Stimulated activated CD4-positive, alpha-beta T cell treated with anti-CD3 and anti-CD28 coated beads, Interleukin-15, amount 100 ng/mL, for 1 hour (primary cell): ENCODE measurements at places on chromosomes 5 and 9.

DNA sequence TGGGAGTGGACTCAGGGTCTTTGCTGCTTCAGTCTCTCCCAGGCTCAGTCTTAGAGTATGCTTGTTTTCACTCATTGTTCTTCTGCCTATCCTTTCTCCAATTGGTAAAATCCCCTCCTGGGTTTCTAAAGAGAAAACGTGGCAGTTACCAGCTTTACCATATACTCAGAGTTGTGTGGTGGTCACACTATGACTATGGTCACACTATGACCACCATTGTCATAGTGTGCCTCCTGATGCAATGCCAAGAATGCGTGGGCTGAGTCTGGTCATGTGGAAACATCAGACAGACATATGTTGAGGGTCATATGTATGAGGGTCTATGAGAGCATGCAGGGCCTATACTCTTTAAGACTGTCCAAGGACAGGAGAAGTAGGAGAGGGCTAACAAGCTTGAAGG, 326.5 kb upstream of the PRR16 start:
- DNase-seq, result no peak

DNA sequence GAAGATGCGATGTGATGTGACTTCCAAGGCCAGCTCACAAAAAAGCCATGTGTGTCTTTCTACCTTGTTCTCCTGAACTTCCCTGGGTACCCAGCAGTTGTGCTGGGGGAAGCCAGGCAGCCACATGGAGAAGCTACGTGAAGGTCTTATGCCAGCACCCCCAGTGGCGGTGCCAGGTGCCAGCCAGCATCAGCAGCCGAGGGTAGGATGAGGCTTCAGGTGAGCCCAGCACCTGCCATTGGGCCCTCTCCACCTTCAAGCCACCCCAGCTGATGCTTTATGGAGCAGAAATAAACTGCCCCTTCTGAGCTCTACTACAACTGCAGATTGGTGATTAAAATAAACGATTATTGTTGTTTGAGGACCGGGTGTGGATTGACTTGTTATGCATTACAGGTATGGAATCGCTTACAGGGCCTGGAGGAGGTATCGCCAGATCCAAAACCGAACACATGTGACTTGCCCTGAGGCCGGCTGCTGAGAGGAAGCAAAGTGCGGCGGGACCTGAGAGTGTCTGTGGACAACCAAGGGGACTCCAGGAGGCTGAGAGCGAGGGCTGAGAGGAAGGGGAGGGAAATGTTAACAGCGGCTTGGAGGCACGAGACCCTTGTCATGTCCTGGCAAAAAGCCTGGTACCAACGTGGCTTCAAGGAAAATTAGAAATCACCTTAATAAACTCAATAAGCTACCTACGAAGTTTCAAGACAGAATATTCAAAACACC, 36.0 kb upstream of the OLFM1 start:
- DNase-seq, result no peak

DNA sequence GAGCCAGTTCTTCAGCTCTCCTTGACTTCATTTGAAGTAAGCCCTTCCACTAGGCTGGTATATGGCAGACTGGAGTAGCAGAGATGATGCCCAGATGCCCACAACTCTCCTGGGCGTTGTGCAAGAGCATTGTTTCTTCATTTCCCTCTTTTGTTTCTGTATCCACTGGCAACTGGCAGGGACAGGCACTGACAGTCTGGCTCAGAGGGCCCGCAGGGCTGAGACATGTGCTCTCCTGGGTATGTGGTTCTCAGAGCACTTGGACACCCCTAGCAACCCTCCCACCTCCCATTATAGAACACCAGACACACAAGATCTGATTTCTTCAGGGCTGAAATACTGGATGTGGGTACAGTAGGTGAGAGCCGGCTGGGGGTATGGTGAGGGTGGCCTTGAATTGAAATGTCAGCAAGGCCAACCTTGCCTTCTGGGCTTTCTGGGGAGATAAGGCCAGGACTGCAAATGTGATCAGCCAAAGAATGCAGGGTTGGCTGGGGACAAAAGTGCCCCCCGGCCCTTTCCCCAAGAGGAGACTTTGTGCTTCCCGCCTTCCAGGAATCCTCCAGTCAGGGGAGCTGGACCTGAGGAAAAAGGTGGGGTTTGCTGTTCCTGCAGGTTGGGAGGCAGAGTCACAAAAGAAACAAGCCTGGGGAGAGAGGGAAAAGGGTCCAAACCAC, 28.6 kb upstream of the CTNNA1 start:
- no peak for DNase-seq

DNA sequence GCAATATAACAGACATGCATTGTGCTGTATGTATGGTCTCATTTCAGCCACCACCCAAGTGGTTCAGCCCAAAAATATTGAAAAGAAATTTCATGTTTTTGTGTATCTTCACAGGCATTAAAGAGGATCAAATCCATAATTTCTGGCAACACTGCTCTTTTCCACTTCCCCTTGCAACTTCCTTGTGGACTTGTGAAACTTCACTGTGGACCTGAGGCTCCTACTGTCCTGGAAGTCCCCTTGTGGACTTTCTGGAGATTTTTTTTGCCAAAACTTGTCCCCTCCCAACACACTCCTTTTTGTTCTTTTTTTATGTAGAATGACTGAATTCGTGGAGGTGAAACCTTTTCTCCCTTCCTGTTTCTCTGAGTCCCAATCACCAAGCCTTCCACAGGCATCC, 14.3 kb downstream of the OTULINL start:
- no peak for DNase-seq

GRCh38 chr9:83106772-83107171, 43.8 kb upstream of the RASEF start:
- DNase-seq, result no peak

DNA sequence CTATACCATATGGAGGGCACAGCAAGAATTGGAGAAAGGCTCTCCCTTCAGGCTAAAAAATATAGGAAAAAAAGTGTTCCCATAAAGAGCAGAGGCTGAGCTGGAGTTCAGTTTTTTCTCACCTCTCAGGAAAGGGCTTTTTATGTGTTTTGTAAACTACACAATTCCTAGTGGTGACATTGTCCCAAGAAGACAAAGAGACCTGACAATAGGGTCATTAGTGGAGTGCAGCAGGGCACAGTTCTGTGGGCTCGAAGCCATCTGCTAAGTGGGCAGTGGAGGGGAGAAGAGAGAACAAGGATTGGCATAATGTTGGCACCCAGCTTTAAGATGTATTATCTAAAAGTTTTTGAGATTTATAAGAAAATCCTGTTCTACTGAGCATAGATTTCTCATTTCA, 162.5 kb downstream of the HCN1 start:
- no peak for DNase-seq

- no peak for DNase-seq
Measured at GRCh38 chr9:93052791-93053540, 5.5 kb upstream of the SUSD3 start.

GRCh38 chr5:138054847-138055558, 22.1 kb upstream of the FAM13B start:
- DNase-seq, result no peak

DNA sequence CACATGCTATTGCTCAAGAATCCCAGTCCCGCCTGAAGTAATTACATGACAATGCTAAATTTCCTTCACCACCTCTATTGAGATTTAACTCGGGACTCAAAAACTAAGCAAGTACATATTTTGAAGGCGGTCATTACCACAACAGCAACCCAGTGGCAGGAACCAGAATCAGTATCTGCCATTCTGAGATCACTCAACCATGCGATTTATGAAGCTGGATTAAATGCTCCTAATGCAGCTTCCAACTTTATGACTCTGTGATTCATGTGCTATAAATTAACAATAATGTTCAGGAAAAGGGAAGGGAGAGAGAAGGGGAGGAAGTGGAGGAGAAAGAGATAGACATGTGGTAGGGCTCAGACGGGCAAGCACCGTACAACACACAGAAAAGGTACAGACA, 194.7 kb downstream of the DNAH5 start:
- no peak for DNase-seq

- no peak for DNase-seq
Measured at GRCh38 chr9:112000743-112001142, 104.1 kb downstream of the UGCG start.

GRCh38 chr5:62689599-62690368, 111.2 kb downstream of the LRRC70 start:
- DNase-seq, result no peak

DNA sequence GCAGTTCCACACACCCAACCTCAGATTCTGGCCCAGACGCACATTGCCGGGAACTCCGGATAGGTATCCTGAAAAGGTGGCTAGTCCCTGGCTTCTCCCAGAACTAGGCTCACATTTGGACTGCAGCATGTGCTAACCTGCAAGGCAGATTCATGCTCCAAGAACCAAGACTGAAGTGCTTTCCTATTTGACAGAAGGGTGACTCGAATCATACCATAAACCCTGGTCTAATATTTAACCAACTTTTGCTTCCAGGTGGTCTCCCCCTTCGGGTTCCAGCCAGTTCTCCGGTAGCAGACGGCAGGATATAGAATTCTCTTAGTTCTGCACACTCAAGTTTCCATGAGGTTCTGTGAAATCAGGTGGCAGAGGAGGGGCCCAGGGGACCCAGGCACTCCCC, 7.6 kb downstream of the PTGES start:
- DNase-seq, result no peak

DNA sequence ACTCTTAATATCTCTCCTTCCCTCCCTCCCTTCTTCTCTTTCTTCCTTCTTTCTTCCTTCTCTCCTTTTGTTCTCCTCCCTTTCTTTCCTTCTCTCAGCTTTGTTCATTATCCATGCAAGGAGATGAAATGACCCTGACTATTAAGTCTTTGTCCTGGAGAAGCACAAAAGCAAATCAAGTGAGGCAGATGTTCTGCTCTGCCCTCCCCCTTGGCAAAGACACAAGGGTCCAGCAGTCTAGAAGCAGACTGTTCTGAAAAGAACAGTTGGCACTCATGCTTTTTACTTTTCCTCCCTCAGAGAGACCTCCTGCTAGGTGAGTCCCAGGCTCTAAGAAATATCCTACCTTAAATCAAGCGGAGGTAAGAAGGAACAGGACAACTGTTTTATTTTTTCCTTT, 1067.6 kb upstream of the DMAC1 start:
- no peak for DNase-seq

DNA sequence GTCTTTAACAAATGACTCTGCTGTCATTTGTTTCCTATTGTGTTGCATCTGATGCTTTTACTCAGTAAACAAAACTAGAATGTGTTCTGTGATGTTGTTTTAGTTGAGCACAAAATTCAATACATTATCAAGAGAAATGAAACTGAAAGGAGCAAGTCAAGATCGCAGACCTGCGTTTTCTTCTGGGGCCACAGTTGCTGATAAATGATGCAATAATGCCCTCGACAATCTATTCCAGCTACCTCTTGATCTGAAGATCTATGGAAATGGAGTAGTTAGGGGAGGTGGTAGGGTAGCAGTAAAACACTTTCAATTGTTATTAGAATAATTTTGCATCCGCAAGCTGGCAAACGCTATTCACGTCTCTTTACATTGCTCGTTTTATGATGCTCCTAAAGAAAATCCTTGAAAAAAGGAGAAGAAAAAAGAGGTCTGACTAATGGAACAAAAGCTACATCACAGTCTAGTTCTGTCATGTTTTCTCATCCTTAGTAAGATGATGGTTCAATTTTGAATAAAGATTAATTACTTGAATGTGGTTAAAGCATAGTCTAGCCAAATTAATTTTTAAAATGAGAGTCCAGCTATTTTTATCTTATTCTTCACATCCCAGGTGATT, 1.6 kb downstream of the ZNF366 start:
- no peak for DNase-seq

DNA sequence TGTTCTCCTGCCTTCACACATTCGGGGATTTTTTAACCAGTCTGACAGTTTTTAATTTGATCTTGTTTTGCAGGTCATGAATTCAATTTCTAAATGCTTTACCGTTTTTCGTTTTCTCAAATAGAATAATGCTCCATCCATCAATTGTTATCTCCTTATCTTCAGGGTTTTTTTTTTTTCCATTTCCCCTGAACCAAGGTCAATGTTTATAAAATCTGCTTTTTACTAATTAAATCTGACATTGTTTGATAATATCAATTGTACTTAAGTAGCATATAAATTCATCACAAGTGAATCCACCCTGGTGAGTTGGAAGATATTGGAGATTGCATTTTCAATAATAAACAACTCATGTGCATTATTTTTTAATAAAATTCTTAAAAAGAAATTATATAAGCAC, 2004.6 kb upstream of the WWC1 start:
- DNase-seq, result no peak

DNA sequence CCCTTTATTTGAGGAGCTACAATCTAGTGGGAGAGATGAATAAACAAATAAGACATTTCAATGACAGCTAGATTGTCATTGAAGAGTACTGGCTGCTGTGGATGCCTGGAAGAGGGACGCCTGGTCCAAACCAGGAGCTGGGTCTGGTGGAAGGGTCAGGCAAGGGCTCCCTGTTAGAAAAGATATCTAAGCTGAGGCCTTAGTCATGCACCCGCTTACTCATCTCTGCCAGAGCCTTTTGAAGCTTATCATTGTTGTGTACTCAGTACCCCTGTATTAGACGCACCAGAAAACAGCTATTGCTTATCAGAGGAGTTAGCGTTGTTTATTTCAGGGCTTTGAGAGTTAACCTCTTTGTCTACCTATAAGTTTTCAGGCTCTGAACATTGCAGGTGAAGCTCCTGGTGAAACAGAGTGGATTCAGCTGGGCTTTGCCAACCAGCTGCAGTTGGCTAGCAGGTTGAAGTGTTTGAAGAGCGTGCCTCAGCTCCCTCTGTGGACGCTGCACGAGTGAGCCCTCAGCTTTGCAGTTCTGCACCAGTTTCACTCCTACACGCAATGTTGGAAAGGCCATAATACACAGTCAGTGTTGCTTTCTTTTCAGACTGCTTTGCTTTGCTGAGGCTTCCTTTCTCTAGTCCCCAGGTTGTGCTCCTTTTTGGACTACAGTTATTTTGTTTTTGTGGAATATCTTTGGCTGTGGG, 5.6 kb upstream of the GPR151 start:
- DNase-seq, result no peak

DNA sequence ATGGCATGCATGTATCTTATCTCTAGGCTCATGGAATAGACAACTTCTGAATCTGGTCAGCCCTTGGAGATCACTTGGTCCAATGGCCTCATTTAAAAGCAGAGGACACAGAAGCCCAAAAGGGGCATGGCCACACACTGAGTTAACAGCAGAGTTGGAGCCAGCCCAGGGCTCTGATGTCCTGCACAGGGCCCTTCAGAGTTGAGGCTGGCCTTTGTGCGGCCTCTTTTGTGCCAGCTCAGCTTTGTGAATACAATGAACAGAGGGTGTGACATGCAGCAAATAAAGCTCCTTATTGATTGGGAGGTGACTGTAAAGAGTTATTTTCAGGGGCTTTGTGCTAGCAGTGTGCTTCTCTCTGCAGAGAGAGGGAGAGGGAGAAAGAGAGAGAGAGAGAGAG, 150.1 kb upstream of the STK32A start:
- DNase-seq, result no peak

- peak; percentile 43 for DNase-seq
Measured at GRCh38 chr5:177086654-177087397, at the start of gene FGFR4. Gene FGFR4 (plus strand): TSS chr5:177086915. CDS start chr5:177089603, 2,688 bp downstream.
